ENCODE measurements at places on chromosomes 1 and 21.
A peak's percentile ranks its signal among the peaks of the same experiment; 100 is the strongest.

GRCh38 chr1:222372221-222372620, 175.7 kb downstream of the HHIPL2 start:
- no peak for DNase-seq

- no peak for DNase-seq
These were observed 103.2 kb downstream of the ATF6 start for GRCh38 chr1:161869291-161869690.

DNA sequence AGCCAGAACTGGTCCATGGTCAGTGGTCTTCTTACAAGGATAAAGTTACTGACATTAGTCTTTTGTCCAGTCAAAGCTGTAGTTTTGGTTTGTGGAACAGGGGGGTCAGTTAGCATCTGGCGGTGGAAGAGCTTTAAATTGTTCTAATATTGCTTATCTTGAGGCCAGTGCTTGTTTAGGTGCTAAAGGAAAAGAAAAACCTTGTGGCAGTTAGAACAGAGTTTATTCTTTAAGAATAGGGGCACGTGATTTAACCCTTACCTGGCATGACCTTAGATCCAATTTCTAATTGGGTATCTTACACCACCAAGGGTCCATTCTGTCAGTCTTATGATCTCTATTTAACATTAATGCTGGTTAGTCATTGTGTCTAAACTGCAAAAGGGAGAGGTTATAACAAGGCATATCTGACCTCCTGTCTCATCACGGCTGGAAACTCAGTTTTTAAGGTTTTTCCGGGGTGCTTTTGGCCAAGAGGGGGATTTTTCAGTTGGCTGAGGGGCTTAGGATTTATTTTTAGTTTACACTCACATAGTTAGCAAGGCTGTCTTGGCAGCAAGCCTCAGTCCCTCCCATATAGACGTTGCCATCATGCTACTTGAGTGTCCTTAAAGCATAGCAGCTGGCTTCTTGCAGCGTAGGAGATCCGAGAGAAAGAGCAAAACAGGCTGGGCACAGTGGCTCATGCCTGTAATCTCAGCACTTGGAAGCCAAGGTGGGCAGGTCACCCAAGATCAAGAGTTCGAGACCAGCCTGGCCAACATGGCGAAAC, 60.1 kb upstream of the FAM89A start:
- no peak for DNase-seq

DNA sequence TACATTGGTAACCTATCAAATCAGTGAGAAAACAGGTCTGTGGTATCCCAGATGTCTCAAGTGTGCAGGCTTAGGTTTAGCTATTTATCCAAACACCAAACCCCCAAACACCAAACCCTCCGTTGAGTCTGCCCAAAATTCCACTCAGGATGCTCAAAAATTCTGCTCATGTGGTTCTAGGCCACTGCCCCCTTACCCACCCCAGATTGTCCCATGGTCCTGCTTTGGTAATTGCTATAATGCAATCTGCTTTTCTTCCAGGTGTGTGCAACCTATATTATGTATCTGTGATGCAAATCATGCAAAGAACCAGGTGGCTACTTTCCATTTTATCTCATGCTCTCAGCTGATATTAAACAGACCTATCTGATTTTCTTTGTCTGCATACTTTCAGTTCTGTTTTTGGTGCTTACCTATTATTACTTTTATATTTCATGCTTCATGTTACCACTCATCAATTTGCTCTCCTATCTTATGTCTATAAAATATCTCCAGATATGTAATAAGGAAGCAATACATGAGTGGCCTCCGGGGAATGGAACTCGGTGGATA, 123.7 kb downstream of the TOMM20 start:
- DNase-seq = no peak

GRCh38 chr1:45775794-45776193, 25.3 kb upstream of the IPP start:
- no peak for DNase-seq

DNA sequence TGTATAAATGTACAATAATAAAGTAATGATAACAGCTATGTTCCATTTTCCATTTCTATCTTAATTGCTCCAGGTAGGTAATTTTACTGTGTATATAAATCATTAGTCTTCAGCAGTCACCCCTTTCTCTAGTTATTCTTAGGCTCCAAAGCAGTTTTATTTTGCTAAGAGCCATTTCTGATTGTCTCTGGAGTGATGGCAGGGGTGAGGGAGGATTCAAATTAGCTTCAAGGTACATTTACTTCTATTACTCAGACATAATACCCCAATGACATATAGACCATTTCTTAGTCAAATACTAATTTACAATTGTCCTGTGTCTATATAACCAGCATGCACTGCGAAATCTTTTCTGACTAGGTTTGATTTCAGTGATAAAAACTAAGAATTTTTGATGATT, 663.4 kb upstream of the PRMT6 start:
- DNase-seq = no peak

GRCh38 chr1:78570539-78570938, 49.7 kb upstream of the IFI44L start:
- no peak for DNase-seq

DNA sequence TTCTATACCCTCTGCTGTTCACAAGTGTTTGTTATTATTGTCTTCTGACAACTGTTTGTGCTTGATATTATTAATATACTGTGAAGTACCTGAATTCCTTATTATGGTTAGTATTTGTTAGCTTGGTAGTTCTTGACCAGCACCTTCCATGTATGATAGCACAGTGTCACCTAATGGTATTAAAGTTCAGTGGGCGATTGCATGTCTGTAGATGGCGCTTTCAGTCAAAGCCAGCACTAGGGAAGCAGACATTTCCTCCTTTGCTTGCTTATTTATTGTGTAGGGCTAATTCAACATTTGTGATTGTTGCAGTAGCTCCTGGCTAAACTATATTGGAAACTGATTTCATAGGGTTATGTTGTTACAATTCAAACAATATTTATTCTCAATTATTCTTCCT, 218.0 kb downstream of the ZP4 start:
- DNase-seq = no peak

DNA sequence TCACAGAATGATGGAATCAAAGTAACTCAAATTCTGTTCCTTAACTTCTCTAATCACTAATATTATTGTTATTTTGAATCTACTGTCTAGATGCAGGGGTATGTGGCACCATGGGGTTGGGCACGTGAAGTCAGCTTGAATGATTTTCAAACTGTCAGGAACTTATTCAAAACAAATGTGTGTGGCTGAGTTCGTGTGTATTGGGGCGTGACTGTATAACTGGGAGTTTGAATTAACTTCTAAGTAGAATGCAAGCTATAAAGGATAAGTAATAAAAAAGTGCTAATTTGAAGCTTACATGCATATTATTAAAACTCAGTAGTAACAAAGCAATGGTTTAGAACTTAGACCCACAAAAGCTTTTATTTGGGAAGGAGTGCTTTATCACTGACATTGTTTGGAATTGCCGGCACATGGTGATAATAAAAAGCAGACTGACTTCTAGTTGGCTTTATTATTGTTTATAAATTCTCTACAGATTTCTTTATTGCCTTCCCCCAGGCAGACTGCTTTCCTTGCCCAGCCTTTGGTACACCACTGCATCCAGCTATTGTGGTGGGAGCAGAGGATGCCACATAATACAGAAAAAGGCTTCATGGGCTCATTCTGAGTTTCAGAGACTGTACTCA, 84.3 kb downstream of the TENT5C start:
- no peak for DNase-seq

GRCh38 chr21:42671778-42672593, 18.6 kb downstream of the PDE9A start:
- no peak for DNase-seq

DNA sequence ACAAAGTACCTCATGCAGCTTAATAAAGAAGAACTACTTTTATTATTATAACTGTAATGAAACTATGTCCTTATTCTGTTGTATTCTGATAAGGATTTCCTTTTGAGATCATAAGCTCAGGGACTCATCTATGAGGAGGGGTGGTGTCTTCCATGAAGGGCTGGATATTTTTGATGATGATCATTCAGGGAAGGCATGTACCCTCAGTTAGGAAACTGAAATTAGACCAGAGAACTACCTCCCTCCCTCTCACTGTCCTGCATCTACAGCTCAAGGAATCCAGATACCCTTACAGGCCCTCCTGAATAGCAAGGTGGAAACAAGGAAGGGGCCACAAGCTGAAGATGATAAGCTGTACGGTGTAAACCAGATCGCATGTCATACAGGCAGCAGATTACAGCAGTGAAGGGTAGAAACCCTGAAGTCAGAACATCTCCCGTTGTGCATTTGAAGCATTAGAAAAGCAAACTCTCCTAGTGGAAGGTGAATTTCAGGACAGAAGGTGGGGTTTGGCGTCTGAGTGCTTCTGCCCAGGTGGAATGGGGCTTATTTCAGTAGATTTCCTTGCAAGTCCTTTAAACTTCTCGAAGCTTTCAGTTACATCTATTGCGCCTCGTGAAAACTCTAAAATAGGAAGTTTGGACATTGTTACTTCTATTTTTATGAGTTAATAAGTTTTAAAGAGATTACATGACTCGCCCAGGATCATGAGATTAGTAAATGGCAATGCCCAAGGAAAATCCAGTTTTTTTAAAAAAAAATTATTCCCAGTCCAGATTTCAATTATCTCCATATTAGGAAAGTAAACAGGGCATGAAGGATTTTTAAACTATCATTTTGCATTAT, 101.1 kb upstream of the HNRNPU start:
- no peak for DNase-seq

- no peak for DNase-seq
These were observed 106.7 kb downstream of the CAMTA1 start for GRCh38 chr1:6891781-6892579.

DNA sequence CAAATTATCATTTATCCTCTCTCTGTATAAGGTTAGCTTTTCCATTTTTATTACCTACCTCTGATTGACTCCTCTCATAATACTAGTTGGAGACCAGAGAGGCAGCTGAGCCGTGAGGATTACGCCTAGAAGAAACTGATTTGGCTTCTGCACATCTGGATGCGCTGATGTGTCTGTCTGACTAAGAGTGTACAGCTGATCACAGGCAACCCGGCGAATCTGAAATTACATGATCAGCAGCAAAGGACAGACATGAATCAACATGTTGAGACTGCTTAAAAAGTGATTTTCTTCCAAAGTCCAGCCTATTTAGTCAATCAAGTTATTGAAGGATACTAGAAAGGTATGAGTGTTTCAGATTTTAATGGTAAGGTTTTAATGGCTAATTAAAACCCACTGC, 81.2 kb downstream of the PCSK9 start:
- no peak for DNase-seq

GRCh38 chr1:67747671-67748546, 62.9 kb downstream of the GADD45A start:
- no peak for DNase-seq

GRCh38 chr1:228921481-228921880, 186.2 kb downstream of the RHOU start:
- DNase-seq = no peak

DNA sequence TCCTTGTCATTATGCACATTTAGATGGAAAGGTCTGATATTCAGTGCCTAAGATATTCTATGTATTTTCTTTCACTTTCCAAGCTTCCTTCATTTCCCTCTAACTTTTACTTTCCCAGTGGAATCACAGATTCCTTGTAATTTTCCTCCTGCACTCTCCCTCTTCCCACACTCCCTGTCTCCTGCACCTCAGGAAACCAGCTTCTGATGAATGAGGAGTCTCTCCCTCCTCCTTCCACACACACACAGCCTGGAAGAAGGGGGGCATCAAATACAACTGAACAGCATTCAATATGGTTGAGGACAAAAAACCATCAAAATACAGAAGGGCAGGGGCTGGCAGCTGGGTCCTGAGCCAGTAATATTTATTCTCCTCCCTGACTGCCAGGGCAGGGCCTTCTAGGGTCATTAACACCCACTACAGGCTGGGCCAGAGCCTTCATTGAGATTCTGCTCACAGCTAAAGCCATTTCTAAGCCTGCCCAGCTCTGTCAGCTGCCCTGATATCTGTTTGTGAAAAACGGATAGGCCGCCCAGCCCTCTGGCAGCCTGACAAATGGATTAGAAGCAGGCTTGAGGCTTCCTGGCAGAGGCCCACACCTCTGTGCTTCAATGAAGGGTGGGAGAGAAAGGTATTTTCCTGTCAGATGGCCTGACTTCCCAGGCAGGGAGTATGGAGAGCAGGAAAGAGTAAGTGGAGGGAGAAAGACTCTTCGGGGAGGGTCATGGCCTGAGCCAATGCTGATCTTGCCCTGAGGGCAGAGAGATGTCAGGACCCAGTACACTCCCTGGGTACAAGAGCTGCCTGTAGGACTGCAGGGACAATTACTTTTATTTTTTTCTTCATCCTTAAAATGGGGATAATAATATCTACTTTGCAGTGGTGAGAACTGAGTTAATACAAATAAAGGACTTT, 138.9 kb upstream of the SPATA6 start:
- peak; percentile 3 for DNase-seq

- DNase-seq = no peak
These were observed 229.2 kb downstream of the RHOU start for GRCh38 chr1:228964178-228965089.

DNA sequence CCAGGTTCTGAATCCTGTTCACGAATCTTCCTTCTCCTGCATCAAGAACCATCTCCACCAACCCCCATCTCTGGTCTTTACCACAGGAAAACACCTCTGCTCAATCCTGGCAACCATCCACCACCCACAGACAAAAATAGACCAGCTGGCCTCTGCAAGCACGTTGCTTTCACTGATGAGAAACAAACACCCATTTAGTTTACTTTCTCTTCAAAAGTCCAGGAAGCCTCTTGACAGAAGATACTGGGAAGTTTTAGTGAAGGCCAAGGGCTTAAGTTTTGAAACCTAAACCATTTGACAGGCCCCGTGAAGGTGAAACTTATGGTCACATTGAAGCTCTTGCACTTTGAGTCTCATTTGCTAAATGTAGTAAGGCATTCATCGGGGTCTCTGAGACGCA, 122.6 kb upstream of the PPP2R5A start:
- DNase-seq = no peak

DNA sequence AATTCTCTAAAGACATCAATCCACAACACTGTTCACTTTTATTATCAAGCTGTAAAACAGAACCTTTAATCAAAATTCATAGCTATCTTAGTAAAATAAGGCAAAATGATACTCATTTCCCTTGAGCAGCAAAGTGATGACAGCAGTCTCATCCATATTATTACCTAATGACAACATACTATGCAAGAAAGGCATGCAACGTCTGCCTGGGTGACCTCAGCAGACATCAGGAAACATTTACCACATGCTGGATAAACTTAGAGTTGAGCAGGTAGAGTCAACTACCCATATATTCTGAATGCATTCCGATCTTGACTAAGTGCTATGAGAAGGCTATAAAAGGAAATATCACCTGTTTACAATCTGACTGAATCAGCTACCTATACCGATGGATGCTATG, 145.1 kb downstream of the SIPA1L2 start:
- DNase-seq = no peak

- DNase-seq = no peak
These were observed 20.0 kb upstream of the GPR153 start for GRCh38 chr1:6280761-6281451.

DNA sequence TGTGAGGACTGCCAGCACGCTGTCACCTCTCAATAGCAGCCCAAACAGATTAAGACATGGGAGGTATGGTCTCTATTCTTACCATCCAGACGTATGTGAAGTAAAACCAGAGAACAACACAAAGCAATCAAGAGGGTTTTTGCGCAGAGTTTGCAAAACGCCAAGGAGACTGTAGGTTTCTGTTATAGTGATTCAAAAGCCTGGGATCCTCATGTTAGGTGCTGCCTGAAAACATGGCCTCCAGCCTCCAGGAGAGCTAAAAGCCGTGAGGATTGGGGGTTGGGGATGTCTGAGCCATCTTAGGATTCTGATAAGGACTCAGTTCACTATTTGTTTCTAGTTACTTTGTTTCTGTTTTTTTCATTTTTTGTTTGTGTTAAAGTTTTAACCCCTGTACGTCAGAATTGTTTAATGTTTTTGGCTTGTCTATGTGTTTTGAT, 4.2 kb upstream of the CCT8 start:
- no peak for DNase-seq

GRCh38 chr21:41776778-41777177, 9.9 kb upstream of the RIPK4 start:
- no peak for DNase-seq
